Body of pancreas (tissue), 4 donors: ENCODE measurements at places on chromosomes 7 and 10.
A peak's percentile ranks its signal among the peaks of the same experiment; 100 is the strongest.

- no peaks in the 10 kb centered on the region for H3K36me3 ChIP-seq
- H3K4me1 ChIP-seq = no peaks in the 10 kb centered on the region
- no peak overlapping the region for H3K4me3 ChIP-seq
- H3K27ac ChIP-seq = no peak overlapping the region
- no peak for DNase-seq
These were observed 376.9 kb downstream of the CALN1 start for GRCh38 chr7:72035266-72035665.

DNA sequence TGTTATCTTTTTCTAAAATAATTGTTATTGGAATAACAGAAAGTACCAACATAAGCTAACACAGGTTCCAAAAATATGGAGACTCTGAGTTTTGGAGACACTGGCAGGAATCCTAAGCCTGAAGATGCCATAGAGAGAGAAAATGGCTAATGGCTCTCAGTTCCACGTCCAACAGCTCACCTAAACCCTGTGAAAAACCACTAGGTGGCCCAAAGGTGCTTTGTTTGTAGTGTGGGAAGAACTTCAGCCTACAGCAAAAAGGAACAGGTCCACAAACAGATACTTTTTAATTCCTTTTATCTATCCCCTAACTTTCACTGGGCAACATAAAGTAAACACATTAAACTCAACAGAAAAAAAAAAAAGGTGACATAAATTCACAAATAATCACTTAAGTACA is 272.3 kb downstream of the SEMA3D start:
- no peaks in the 10 kb centered on the region for H3K27me3 ChIP-seq
- H3K4me3 ChIP-seq = no peak overlapping the region
- no peaks in the 10 kb centered on the region for H3K4me1 ChIP-seq
- H3K36me3 ChIP-seq = no peaks in the 10 kb centered on the region

DNA sequence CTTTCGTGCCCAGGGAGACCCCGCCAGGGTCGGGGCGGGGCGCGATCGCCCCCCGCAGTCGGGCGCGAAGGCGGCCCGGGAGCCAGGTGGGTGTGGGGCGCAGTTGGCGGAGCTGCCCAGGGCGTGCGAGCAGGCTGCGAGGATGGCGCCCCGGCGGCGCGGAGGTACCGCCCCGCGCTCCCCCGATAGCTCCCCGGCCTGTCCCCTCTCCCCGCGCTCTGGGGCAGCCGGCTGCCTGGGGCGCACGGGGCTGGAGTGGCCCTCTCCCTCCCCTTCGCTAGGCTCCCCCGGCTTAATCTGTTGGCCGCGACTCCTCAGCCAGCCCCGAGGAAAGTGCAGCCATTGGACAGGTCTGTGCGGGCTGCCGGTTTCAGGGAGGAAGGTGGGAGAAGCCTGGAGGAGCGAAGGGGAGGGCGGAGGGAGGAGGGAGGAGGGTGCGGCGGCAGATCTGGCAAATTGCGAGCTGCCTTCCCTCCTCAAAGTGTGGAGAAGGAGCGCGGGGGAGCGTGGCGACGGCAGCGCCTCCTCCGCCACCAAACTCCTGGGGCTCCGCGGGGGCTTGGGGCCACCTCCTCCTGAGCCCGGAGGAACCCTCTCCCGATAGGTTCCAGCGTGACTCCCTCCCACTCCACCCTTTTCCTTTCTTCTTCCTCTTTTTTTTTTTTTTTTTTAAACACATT is 361 bp upstream of the PLXDC2 start:
- peak overlapping the region; percentile 53 for H3K4me3 ChIP-seq
- peaks cover 20% of the 10 kb centered on the region for H3K4me1 ChIP-seq
- DNase-seq = peak; percentile 49
- peak overlapping the region; percentile 71 for H3K27ac ChIP-seq
- H3K36me3 ChIP-seq = no peaks in the 10 kb centered on the region
- H3K27me3 ChIP-seq = no peaks in the 10 kb centered on the region

- peaks cover 51% of the 10 kb centered on the region for H3K4me1 ChIP-seq
- H3K4me3 ChIP-seq = no peak overlapping the region
- no peak overlapping the region for H3K27ac ChIP-seq
- H3K36me3 ChIP-seq = no peaks in the 10 kb centered on the region
- no peaks in the 10 kb centered on the region for H3K27me3 ChIP-seq
These were observed 13.0 kb downstream of the AKAP9 start for GRCh38 chr7:91953618-91954017.

GRCh38 chr7:108327353-108327752 is 128.9 kb downstream of the NRCAM start:
- no peak overlapping the region for H3K4me3 ChIP-seq
- peaks cover 45% of the 10 kb centered on the region for H3K4me1 ChIP-seq
- H3K27me3 ChIP-seq = no peaks in the 10 kb centered on the region
- no peaks in the 10 kb centered on the region for H3K36me3 ChIP-seq
